Left cardiac atrium (tissue), 4 donors: ENCODE measurements at places on chromosomes 7 and 10. TPM values are rescaled to one million over a fixed set of nuclear protein-coding genes. Genes with fewer than 3 reads are reported as not detected.
A peak's percentile ranks its signal among the peaks of the same experiment; 100 is the strongest.

Gene INTS15
- 17.8 TPM for total RNA-seq

Gene ADAM22
- total RNA-seq = 4.3 TPM

Gene ADGRA1
- not detected for total RNA-seq

Gene SFXN4
- total RNA-seq = 34.7 TPM

Gene CTAGE4
- total RNA-seq = 1.3 TPM

Gene SPDYE2
- not detected for total RNA-seq

Gene ICA1
- total RNA-seq = 38.3 TPM

Gene DTX2
- 11.4 TPM for total RNA-seq

Gene WDFY4
- total RNA-seq = 2.6 TPM

Gene TUBAL3
- 0.21 TPM for total RNA-seq

Gene PPP1R3C
- 173 TPM for total RNA-seq

Gene CCDC146
- 6.8 TPM for total RNA-seq

GRCh38 chr7:21550821-21551531 lies 8.1 kb downstream of the DNAH11 start:
- DNase-seq = no peak

- DNase-seq = no peak
Observed at GRCh38 chr10:77157248-77158019, 480.2 kb downstream of the KCNMA1 start.

GRCh38 chr10:21300551-21300950 lies 224.9 kb downstream of the SKIDA1 start:
- no peak for DNase-seq

DNA sequence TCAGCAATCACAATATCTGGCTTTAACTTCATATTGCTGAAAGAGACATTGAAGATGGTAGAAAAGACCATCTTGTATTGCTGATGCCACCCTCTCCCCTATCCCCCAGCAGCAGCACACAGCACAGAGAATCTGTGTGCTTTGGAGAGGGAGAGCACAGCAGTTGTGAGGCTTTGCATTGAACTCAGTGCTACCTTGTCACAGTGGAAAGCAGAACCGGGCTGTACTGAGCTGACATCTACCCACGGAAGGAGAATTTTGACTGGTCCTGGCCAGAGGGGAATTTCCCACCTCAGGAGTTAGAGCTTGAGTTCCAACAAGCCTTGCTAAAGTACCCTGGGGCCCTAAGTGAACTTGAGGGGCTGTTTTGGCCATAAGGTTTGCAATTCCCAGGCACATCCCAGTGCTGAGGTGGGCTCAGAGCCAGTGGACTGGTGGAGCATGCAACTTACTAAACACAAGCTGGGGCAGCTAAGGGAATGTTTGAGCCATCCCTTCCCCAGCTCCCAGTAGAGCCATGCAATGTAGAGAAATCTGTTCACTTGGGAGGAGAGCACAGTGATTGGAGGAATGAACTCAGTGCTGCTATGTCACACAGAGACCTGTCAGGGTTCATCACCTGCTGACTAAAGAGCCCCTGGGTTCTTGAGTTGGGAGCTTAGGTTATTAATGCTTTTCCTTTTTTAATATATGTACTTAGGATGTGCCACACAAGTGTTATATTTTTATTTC lies 62.1 kb downstream of the OR13A1 start:
- no peak for DNase-seq

DNA sequence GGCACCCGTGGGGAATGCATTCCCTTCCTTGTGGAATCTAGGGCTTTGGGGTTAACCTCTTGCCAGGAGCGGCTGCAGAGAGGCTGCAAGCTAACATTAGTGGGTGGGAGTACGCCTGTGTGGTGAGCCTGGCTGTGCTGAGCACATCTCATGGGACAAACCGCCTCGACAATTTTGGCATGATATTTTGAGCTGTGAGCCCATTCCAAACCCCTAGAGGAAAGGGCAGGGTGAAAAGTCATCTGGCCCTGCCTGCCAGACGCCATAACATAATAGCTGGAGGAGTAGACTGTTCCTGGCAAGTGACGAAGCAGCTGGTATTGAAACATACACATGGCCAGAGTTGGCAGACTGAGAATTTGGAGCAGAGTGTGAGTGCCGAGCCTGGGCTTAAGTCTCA lies 110.0 kb downstream of the TACC2 start:
- no peak for DNase-seq

DNA sequence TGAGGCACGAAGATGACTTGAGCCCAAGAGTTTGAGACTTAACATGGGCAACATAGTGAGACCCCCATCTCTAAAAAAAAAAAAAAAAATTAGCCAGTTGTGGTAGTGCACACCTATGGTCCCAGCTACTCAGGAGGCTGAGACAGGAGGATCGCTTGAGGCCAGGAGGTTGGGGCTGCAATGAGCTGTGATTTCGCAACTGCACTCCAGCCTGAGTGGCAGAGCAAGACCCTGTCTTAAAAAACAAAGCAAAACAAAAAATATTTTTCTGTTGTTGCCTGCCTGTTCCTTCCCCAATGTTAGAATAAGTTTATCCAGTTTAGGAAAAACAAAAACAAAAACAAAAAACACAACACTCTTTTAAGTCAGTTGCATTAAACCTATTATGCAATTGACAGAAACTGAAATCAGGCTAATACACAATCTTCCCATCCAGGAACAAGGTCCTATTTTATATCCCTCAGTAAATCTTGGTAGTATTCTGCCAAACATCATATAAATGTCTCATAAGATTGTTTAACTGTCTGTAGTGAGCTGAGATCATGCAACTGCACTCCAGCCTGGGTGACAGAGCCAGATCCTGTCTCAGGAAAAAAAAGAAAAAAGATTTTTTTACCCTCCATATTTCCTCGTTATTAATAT lies 4.9 kb downstream of the PILRA start:
- no peak for DNase-seq

- no peak for DNase-seq
Observed at GRCh38 chr10:5583525-5584175, 58.9 kb downstream of the CALML3 start.

DNA sequence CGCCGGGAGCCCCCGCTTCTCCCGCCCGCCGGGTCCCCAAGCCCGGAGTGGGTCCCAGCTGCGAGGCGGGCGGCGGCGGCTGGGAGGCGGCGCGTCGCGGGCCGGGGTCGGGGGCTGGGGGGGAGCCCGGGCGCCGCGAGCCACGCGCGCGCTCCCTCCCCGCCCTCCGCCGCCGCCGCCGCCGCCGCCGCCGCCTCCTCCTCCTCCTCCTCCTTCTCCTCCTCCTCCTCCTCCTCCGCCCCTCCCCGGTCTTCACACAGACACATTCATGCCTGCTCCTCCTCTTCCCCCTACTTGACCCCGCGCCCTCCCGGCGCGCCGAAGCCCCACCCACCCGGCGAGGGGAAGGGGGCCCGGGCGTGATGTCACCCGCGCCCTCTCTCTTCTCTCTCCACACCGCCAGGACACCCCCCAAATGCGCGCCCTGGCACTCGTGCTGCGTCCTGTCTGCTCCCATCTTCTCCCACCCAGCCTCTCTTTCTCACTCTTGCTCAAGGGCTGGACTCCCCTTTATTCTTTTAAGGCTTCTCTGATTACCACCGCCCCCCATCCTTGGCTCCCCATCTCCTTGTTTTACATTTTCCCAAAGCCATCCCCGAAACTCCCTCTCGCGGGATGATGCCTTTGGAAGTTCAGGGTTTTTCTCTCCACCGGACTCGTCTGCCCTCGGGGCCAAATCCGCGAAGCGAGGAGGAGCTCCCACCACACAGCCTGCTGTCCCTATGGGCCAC lies 967 bp upstream of the GLI3 start:
- peak; percentile 75 for DNase-seq

DNA sequence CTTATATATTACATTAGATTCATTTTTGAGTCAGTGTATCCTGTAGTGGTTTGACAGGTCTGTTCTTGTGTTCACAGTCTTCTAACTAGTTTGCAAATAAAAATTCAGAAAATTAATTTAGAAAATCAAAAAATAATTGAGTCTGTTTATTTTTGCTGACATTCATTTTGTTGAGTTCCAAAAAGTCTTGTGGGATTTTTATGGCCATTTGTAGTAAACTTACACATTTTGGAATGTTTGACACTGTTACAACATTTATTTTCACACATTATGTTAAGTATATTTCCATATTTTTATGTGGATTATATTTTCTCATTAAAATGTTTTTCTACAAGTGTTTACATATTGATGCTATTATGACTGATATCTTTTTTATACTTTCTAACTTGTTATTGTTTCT lies 16.4 kb downstream of the RABGEF1 start:
- DNase-seq = no peak

DNA sequence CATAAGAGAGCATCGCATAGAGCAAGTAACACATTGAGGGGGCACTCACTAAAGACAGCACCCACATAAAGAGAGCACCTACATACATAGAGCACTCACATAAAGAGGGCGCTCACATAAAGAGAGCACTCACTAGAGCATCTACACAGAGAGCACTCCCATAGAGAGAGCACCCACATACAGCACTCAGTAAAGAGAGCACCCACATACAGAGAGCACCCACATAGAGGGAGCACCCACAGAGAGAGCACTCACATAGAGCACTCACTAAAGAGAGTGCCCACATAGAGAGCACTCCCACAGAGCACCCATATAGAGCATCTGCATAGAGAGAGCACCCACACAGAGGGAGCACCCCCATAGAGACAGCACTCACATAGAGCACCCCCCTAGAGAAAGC lies 47.8 kb downstream of the INSIG1 start:
- no peak for DNase-seq

DNA sequence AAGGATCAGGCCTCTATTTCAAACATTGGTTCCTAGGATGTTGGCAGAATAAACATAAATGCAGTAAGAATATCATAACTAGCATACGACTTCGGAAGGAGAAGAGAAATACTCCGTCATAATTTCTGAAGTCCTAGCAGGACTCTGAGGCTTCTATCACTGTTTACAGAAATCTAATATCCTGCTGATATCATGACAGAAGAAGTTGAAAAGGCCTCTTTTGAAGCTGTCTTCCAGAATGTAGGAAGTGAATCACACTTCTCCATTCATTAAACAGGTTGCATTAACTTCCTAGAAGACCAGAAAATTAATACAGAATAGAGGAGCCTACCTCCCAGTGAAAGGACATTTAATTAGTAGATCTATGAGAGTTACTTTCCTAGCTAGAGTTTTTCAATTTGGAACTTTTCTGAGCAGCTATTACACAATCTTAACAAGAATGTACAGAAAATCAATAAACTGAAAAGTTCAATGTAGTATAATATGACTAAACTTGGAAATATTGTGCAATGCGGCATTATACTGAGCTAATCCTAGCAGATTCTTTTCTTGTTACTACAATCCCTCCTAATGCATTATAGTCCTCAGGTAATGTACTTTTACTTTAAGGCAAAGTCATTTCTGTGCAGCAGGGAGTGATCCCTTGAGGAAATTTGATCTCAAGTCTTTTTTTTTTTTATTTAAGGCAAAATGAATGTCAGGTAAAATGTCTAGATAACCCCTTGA lies 622.6 kb upstream of the CELF2 start:
- no peak for DNase-seq
